ENCODE measurements at places on chromosomes 11 and 22.

- no peak for DNase-seq
These were observed 38.6 kb downstream of the ETS1 start for GRCh38 chr11:128548649-128549255.

DNA sequence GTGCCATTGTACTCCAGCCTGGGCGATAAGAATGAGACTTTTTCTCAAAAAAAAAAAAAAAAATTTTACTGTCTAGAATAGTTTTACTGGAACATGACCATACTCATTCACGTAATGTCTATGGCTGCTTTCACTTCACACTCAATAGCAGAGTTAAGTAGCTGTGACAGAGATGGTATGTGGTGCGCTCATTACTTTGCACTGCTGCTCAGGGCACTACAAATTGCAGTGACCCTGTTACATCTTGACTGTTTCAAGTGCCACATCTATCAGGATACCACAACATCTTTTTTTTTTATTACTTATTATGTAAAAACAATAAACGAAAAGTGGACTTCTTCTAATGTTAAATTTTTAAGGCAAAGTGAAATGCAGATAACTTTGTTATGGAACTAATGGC is 110.3 kb downstream of the ARHGAP20 start:
- DNase-seq, result no peak

GRCh38 chr11:108733479-108734116 is 68.7 kb downstream of the DDX10 start:
- no peak for DNase-seq

- no peak for DNase-seq
These were observed 3.4 kb upstream of the SLC25A1 start for GRCh38 chr22:19181786-19182471.

All from NCI-H2081 (cell line).